ENCODE measurements at places on chromosomes 4 and X.

- no peak for DNase-seq
Measured at GRCh38 chr4:163542275-163542674, 47.8 kb downstream of the TMA16 start.

GRCh38 chr4:184355111-184355604 lies 119.2 kb downstream of the IRF2 start:
- DNase-seq: no peak

- DNase-seq: peak; percentile 53
Measured at GRCh38 chr4:56505269-56506130, at the start of gene ARL9. Gene ARL9 (plus strand): TSS chr4:56505791. CDS start chr4:56505863, 72 bp downstream.

DNA sequence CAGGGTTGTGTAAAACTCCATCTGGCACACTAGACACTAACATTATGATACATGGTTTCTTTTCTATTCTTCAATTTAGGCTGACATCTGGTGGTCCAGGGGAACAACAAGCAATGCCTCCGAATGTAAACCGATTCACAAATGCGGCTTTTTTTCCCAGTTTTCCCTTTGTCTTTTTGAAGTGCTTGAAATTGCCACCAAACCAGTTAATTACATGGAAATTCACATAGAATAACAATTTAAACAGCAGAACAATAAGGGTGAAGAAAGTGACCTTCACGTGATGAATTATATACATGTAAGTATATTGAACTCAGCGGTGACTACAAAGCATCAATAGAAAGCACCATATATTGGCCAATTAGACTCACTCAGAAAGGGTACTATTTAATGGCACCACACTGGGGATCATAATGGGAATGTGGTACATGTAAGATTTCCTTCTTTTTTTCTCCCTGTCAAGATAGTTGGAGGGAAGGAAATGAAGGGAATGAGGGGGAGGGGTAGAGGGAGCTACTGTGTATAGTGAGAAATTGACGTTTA lies 103.9 kb downstream of the MMRN1 start:
- DNase-seq: no peak

GRCh38 chr4:2297606-2298531 lies 36.0 kb upstream of the MXD4 start:
- DNase-seq: no peak

DNA sequence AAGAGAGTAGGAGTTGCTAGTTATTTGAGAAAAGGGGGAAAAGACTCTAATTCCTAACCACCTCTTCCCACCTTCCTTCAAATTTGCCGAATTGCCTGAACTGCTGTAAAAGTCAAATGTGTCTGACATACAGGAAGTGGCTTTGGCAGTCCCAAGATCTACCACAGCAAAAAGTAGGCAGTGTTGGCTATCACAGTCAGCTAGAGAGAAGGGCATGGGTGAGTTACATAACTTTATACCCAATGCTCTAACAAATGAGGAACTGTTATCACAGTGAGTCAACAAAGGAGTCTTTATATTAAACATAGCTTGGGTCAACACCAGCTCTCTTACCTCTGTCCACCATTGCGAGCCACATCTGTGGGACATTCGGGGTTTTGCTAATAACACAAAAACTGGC lies 2.4 kb upstream of the MBNL3 start:
- no peak for DNase-seq

DNA sequence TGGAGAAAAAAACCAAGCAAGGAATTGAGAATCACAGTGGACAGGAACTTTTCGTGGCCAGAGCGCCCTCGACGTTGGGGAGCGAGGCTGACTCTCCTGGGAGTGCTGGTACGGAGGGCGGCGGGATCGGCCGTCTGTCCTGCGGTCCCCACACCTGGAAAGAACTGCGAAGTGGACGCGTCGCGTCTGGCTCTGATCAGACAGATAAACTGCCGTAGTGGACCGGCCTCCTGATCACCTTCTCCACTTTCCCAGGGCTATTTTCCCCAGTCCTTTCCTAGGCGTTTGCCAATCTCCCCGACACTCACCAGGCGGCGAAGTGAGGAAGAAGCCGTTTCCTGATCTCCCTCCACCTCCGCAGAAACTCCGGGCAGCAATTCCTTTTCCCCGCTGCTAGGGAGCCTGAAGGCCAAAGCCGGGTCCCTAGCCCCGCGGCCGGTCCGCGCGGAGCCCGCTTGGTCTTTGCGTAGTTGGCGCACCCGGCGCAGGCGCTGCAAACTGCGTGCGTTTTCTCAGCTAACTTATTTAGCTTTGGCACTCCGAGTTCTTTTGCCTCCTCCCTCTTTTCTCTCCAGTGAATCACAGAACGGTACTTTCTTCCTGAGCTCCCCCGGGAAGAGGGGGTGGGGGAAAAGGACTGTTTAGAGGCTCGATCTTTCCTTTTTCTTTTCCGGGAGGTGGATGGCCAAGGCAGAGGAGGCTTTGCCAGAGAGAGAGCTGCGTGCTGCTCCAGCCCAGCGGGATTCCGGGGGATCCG lies at the start of gene ARSJ:
ARSJ (minus strand) TSS at position 500 of the 757 bp plus-strand sequence. CDS start 813 bp downstream, outside the sequence.
- DNase-seq: no peak

DNA sequence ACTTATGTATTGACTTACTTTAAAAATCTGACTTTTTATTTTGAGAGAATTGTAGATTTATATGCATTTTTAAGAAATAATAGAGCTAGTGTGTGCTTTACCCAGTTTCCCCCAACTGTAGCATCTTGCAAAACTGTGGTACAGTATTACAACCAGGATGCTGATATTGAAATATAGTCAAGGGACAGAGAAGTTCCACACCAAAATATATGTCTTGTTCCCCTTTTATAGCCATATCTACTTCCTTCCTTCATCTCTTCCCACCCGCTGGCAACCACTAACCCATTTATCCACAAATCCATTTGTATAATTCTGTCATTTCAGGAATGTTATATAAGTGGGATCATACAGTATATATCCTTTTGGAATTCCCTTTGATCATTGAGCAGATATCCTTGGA lies 16.8 kb downstream of the KDM6A start:
- DNase-seq: no peak

GRCh38 chr4:71141125-71141524 lies 147.7 kb downstream of the DCK start:
- DNase-seq: no peak

DNA sequence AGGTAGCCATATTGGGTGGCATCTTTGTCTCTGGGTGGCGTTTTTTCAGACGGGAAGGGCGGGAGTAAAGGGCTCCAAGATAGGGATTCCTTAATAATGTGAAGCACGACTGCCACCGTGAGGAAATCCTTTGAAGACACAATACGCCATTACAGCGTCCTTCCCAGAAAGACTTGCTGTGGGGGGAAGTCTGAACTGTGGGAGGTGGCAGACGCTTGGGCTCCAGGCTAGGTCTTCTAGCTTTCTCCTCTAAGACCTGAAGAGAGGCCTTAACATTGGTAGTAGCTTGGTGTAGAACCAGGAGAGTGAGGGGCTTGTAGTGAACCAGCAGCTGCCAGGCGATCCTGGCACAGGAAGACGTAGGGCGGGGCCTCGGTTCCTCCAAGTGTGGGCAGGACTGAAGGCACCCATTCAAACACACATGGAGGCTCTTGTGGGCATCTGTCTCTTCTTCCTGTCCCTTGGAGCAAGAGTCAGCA lies 197.3 kb downstream of the OR13H1 start:
- peak; percentile 66 for DNase-seq

DNA sequence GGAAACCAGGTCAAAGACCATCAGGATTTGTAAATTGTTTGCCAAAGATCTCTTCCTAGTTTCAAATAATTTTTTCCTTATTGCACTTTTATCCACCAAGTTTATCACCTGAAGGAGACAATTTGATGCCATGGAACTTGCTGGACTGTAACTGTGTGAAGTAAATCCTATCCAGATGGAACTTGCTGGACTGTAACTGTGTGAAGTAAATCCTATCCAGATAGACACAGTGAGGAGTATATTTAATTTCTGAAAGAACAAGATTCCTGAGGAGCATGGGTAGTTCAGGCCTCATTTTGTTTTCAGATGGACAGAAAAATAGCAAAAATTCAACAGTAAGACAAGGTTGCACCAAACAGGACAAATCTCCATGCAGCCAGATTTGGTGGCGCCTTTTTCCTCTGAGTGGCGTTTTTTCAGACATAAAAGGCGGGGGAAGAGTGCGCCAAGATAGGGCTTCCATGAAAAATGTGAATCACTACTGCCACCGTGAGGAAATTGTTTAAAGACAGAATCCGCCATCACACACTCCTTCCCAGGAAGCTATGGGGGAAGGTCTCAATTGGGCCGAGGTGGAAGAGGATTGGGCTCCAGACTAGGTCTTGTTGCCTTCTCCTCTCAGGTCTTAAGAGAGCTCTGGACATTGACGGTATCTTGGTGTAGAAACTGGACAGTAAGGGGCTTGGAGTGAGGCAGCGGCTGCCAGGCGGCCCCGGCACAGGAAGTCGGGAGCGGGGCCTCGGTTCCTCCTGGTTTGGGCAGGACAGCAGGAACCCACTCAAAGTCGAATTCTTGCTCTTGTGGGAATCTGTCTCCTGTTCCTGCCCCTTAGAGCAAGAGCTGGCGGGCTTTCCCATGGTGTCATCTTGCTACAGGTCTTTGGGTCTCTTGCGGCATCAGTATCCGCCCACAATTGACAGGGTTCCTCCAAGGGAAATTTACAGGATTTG lies 234.7 kb downstream of the OR13H1 start:
- DNase-seq: peak; percentile 45
